ENCODE measurements at places on chromosomes 12 and 14.

- DNase-seq, result no peak
Measured at GRCh38 chr12:98319716-98320425, 195.5 kb upstream of the TMPO start.

- no peak for DNase-seq
Measured at GRCh38 chr12:57134949-57135348, 6.7 kb downstream of the LRP1 start.

DNA sequence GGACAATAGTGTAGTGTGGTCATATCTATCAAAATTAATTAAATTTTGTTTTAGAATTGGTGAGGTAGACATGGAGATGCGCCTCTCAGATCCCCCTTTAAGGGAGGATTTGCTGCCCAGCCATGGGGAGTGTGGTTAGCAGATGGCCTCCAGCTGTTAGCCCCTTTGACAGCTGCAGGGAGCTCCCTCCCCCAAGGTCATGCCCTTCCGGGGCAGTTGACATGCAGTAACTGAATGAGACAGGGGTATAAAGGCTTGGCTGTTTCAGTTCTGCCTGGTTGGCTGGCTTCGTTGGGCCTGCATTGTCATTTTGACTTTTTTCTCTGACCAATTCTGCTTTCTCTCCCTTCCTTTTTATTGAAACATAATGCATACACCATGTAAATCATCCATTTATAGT lies 291.5 kb upstream of the SRRM4 start:
- no peak for DNase-seq

GRCh38 chr12:6567112-6567670 lies 900 bp downstream of the NOP2 start:
- no peak for DNase-seq

GRCh38 chr14:99181241-99181640 lies 90.8 kb downstream of the BCL11B start:
- DNase-seq, result no peak

DNA sequence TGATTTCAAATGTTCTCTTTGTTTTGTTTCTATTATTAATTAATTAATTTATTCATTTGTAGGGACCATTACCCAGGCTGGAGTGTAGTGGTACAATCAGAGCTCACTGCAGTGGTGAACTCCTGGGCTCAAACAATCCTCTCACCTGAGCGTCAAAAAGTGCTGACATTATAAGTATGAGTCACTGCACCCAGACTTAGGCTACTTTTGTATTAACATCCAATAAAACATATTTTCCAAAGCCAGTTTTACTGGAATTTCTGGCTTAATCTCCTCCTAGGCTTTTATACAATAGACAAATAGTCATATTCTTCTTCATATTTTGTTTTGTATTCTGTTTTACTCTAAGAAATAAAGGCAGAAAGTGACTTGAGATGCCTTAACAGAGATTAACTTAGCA lies 749.6 kb downstream of the SLC16A7 start:
- no peak for DNase-seq

DNA sequence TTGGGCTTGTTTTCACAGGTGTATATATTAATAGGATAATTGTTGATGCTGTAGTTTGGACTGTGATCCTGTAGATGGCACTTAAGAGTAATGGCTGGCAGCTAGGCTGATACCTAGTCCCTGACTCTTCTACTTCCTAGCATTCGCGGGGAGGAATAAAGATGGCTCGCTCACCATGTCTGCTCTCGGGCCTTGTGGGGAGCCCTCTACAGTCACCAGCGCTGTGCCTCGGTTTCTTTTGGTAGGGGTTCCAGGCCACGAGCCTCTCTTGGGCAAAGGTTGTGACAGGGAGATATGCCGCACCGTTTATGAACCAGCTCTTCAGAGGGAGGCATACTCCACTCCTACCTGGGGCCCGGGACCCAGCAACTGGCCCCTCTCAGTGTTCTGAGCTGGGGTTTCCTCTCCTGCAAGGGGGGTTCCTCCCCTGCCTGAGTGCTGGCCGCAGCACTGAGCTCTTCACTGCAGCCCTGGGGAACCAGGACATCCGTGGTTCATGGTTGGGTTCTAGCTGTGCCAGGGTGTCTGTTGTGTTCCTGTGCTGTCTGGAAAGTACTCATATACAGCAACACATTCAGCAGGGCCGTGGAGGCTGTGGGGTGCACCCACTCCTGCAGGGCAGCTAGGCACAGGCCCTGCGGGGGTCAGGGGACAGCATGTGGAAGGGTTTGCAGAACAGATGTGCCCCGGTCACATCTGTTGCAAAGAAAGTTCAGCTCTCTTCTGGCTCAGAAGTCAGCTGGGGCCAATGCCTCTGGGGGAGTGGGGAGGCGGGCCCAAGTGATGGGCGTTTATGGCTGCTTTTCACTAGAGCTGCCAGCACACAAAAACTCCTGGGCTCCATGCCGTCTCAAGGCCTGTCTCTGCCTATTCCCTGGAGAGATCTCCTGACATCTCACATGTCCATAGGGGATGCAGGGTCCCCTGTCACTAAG lies 147.9 kb downstream of the PPFIA2 start:
- DNase-seq, result no peak

GRCh38 chr12:120625557-120626419 lies 14.6 kb upstream of the CABP1 start:
- DNase-seq, result peak; percentile 40

DNA sequence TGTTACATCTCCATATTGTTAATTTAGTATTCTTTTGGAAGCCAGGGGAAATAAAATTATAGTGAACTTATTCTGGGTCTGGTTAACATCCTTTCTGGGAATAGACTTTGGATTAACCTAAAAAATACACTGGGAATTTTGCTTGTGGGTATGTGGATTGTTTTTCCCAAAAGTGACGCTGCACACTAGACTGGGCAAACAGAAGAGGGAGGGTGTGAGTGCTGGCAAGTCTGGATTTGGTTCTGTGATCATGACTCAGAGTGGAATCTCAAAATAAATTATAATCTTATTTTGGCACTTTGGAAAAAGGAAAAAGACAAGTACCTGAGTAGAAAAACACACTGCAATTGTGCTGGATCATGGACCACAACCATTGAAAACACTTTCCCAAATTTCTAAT lies 15.2 kb upstream of the LUM start:
- DNase-seq, result no peak

DNA sequence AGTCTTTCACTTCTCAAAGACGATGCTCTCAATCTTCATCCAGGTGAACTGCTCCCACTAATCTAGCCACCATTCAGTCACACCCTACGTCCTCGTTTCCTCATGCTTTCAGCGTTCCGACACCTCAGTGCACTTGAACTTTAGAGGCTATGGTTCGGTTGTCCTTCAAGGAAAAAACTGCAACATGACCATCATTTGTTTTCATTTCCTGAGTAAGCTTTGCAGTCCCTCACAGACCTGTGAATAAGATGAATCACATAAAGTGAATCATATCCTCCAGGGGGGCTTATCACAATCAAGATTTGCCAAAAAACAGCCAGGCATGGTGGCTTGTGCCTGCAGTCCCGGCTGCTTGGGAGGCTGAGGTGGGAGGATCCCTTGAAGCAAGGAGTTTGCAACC lies 80.2 kb downstream of the TMCC3 start:
- no peak for DNase-seq

DNA sequence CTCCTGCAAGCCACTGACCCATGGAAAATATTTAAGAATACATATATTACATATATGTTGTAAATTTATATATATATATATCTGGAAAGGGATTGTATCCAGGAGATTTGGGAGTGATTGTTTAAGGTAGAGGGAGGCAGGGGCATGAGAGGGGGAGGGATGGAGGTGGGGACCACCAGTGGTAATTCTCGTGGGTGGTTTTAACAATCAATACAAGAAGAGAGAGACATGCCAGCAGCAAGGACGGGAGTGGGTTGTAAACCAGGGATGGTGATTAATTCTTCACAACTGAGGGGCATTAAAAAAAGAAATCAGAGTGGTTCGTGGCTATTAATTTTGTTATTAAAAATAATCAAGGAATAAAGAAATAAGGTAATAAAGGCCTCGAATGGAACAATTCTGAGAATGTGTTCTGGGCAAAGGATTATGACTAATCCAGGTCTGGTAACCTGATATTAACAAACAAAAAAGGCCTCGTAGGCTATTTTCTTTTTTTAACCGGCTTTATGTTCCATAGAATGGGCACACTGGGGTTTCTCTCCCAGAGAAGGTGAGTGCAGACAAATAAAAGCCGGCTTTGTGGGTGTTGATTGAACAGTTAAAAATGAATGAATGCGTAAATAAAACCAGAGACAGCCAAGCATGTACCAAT lies 8.3 kb upstream of the RTL1 start:
- no peak for DNase-seq

Data from adrenal gland (tissue), 19 donors.